Dermis blood vessel endothelial cell (primary cell): ENCODE measurements at places on chromosomes 5 and 9.

- no peak for DNase-seq
Measured at GRCh38 chr9:20569525-20569924, 52.8 kb downstream of the MLLT3 start.

- no peak for DNase-seq
Measured at GRCh38 chr5:89303033-89303480, 420.1 kb upstream of the MEF2C start.

- peak; percentile 19 for DNase-seq
Measured at GRCh38 chr9:7592321-7593316, 207.0 kb downstream of the DMAC1 start.

DNA sequence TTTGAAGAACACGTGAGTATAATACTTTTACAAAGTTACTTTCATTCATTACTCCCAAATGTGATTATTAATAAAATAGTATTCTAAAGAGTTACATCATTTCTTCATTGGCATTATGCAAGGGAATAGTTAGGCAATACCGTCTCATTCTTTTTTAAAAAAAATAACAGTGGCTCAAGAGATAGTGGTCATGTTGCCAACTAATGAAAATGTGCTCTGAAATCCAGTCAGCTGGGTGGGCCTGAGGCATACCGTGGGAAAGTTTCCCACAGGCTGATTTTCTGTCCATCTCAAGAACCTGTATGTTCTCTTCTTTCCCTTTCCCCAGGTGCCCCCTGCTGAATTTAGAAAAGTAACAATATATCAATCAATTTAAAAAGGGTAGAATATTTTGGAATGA, 40.8 kb upstream of the ROPN1L start:
- no peak for DNase-seq

- peak; percentile 86 for DNase-seq
Measured at GRCh38 chr5:158382473-158382872, 523.5 kb upstream of the CLINT1 start.

DNA sequence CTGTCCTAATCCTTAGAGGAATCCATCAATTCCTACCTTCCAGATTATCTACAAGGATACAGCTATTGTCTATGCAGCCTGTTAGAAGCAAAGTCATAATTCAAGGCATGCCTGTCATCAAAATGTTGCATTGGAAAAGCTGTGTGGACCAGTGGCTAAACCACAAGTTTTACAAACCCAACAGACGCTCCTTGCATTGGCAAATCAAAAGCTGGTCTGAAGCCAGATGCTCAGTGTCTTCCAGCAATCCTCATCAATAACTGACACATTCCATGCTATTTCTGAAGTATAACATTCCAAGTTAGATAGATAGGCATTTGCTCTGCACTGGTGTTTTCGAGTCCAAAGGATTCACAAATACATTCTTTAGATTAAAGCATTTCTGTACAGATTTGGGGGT, 213.6 kb downstream of the EBF1 start:
- DNase-seq: no peak

DNA sequence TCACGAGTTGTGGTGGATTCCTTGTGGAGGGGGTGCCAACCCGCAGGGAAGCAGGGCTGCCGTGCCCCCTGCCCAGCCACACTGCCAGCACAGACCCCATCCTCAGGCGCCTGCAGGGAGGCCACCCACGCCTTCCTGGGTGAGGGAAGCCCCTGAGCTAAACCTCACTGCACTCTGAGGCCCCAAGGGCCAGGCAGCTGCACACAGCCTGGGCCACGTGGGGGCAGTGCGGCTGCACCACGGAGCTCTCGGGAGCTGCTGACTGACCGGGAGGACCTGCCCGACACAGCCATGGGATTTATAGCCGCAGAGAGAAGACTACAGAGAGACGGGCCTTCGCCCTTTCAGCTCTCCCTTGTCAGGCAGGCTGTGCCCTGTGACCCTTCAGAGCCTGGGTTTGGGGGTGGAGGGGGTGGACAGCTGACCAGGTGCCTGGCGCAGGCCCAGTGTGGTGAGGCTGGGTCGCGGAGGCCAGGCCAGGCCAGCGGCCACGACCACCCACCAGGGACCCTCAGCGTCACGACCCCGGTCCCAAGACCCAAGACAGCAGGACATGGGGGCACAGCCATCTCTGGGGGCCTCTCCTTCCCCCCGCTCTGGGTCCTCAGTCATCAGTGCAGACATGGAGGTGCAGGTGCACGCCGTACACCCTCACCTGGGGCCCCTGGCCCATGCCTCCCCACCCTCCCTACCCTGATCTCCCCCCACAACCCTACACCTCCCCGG, 4.3 kb upstream of the AHRR start:
- peak; percentile 84 for DNase-seq

- no peak for DNase-seq
Measured at GRCh38 chr9:122287214-122287720, 22.6 kb downstream of the MRRF start.

DNA sequence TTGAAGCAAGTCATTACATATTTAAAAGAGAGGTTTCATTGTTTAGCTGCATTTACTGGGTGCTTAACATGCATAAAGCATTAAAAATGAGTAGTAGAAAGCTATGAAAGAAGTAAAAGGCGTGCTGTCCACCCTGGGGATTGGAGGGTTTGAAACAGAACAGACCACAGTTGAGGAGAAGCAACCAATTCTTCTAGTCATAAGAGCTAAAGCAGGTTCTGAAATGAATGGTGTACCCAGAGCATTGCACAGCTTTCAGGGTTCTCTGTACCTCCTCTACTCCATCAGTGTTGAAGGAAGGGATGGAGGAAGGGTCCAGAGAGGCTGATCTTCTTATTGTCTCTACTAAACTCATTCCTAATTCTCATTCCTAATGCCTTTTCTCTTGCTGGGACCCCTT, 68.9 kb downstream of the SH3RF2 start:
- DNase-seq: no peak

DNA sequence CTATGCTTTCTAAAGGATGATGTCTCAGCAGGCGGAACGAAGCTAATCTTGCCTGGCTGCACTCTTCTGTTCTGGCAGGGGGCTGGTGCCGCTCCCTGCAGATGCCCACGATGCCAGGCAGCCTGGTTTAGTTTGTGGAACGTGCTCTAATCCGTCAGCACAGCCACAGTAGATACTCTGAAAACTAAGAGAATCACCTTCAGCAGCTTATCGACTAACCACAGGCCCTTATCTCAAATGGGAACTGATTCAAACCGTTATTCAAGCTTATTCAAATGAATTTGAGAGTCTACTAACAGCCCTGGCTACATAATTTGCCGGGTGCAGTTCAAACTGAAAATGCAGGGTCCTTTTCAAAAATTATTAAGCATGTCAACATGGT, 246.6 kb upstream of the ANKRD55 start:
- no peak for DNase-seq

GRCh38 chr9:76200315-76200714, 193.9 kb downstream of the RFK start:
- DNase-seq: no peak

DNA sequence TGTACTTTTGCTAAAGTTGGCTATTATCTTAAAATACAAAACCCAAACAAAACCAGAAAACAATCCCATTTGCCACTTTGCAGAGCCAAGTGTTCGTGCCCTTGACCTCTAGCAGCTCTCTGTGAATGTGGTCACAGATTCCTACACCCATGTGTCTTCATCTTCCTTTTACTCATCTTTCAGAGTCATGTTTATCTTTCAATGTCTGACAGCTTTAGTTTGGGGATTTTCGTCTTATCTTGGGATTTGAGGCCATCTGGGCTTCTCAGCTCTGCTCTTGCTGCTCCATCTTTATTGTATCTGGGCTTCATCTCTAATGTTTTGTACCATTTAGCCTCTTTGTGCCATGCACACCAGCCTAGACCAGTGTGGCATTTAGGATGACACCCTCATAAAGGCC, 81.0 kb downstream of the DAPK1 start:
- no peak for DNase-seq

DNA sequence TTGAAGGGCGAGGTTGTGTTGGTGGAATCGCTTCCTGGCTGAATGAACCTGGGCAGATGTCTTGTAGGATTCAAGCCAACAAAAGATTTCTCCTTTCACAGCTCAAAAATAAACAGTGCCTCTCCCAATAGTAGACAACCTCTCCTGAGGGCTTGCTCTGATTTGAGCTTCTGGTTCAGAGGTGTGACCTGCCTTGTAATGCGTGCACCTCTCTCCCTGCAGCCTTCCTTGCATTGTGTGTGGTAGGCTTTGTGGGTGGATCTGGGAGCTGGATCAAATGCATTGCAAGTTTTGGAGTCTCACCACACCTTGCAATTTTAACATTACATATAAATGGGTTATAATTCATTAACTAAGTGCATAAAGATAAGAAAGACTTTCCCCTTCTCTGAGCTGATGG, 96.9 kb upstream of the PTCH1 start:
- no peak for DNase-seq

GRCh38 chr5:169161022-169161680, 139.8 kb downstream of the SLIT3 start:
- DNase-seq: no peak

DNA sequence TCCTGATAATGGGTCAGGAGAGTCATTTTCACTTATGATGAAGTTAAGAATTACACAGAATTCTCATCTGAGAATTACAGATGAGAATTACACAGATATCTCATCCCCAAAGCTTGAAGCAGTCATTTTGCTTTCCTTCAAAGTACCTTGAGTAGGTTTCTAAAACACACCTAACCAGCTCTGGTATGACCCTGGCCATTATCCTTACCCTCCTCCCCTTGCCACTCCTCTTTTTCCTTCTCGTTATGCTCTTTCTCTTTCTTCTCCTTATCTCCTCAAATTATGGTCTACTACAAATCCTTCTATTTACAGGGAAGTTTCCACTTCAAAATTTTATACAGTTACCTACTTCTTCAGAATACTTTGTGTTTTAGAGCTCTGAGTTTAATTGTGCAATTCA, 44.5 kb downstream of the MEF2C start:
- DNase-seq: no peak

DNA sequence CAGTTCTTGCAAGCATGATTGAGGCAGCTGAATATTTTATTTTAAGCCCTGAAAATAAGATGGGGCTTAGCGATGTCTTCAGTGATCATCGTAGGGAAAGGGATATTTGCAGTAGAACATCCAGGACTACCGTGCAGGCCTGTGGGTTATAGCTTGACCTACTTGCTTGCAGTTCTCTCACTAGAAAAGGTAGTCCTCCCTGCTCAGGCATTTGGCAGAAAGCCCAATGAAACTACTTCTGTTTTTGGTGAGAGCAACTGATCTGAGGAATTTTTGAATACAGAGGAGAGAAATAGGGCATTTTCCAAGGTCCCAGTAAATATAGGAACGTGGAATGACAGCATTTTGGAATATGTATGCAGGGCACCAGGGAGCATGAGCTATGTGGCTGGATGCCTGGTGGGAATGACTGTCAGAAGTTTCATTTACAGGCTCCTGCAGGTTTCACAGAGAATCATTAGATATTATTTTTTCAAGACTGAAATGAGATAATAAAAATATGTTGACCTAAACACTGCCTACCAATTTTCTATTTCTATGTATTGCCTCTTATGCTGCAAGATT, 417.9 kb upstream of the ACTBL2 start:
- no peak for DNase-seq

GRCh38 chr9:105485131-105485530, 37.3 kb downstream of the FSD1L start:
- DNase-seq: no peak

GRCh38 chr5:129909225-129909624, 5.0 kb downstream of the CHSY3 start:
- DNase-seq: no peak

GRCh38 chr9:32581512-32582143, 8.7 kb upstream of the NDUFB6 start:
- DNase-seq: peak; percentile 81

- no peak for DNase-seq
Measured at GRCh38 chr9:81462801-81463200, 226.5 kb downstream of the TLE1 start.

GRCh38 chr9:124506931-124507879, at the start of gene NR5A1:
Gene NR5A1 (minus strand): TSS chr9:124507399. CDS start chr9:124503395, 4,004 bp downstream.
- no peak for DNase-seq

- DNase-seq: no peak
Measured at GRCh38 chr9:103949096-103949495, 145.0 kb upstream of the SMC2 start.

GRCh38 chr5:96297290-96297689, 135.8 kb downstream of the PCSK1 start:
- DNase-seq: no peak

- DNase-seq: no peak
Measured at GRCh38 chr9:6383551-6384225, 29.3 kb upstream of the UHRF2 start.

- DNase-seq: peak; percentile 96
Measured at GRCh38 chr9:21836437-21837161, 34.2 kb downstream of the MTAP start.

DNA sequence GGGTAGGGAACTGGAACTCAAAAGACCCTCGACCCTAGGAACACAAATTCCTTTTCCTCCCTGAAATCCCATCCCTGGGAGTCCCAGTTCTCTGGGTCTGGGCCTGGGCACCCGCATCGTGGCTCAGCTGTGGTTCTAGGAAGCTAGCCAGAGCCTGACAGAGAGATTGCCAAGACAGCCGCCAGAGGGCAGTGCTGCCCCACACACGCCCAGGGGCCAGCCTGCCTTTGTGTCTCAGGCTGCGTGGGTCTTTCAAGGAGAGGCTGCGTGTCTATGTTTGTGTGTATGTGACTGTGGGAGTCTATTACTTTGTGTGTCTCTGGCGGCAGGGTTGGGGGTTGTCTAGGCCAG, 32.0 kb upstream of the TTLL11 start:
- peak; percentile 92 for DNase-seq

DNA sequence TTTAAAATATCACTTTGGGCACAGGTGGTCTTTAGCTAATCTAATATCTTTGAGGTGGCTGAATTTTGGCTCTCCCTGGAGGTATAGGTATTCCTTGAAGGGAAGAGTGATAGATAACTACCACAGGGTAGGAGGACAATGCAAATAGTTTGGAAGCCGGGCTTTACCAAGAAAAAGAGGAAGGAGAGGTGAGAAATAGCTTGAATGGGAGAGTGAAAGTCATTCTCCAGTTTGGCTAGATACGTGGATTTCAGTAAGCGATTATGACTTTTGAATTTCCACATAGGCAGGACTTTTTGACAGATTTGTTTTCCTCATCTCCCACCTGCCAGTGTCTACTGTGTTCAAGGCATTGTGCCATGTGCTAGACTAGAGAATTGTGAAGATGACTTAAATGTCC, 45.5 kb downstream of the RASA1 start:
- no peak for DNase-seq

- DNase-seq: no peak
Measured at GRCh38 chr5:141399555-141400258, 2.0 kb downstream of the PCDHGB5 start.

- no peak for DNase-seq
Measured at GRCh38 chr5:67617051-67617450, 420.5 kb upstream of the CD180 start.

- DNase-seq: no peak
Measured at GRCh38 chr5:89289604-89290003, 406.6 kb upstream of the MEF2C start.

DNA sequence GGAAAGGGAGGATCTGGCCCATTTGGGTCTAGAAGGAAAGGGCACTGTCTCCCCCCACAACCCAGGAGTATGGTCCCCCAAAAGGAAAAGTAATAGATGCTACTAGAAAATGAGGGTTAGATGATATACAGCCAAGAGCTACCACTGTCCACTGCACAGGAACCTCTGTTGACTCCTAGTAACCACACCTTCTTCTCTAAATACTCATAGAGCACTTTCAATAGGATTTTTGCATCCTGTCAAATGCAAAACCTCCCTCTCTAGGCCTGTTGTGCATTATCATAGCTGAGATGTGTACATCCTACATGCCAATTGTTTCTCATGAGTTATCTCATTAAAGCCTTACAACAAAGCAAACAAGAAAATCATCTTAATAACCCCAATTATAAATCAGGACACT, 66.8 kb downstream of the THBS4 start:
- DNase-seq: no peak
